HTR-8/SVneo (cell line): ENCODE measurements at places on chromosomes 12 and 14.

- no peak for DNase-seq
Observed at GRCh38 chr12:66637699-66638301, 41.1 kb downstream of the GRIP1 start.

- DNase-seq = no peak
Observed at GRCh38 chr14:93395231-93395630, 35.5 kb upstream of the UNC79 start.

DNA sequence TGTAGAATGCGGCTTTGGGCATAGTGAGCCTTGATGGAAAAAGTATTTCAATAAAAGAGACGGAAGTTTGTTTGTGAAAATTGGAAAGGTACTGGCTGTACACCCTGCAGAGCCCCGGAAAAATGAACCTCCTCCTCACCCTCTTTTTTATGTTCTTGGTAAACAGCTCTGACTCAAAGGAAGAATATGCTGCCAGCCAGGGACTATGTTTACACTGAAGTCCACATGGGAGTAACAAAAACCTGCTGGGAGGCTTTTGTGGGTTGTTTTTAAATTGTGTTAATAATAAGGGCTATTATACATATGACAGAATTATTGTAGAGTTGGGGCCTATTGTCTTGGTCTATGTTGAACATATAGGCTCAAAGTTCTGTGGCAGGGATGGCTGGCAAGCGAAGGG, 70.7 kb downstream of the TTC8 start:
- DNase-seq = no peak

GRCh38 chr12:14272956-14273912, 92.2 kb upstream of the ATF7IP start:
- DNase-seq = no peak

GRCh38 chr12:52249511-52250047, 16.5 kb downstream of the KRT7 start:
- no peak for DNase-seq

DNA sequence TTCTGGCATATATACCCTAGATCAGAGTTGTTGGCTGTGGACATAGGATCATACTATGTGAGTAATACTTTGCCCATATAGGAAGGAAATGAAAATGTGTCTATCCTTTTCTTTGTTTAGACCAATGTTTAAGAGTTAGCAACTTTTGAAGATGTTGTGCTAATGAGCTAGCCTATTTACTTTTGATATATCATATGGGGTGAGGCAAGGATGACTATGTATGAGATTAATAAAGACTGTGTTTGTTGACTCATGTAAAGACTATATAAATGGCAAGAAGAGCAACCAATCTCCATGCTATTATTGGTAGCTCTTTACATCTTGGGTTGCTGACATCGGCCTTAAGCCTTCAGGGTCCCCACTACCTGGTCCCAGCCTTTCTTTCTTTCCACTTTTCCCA, 289.4 kb downstream of the CCDC91 start:
- no peak for DNase-seq

DNA sequence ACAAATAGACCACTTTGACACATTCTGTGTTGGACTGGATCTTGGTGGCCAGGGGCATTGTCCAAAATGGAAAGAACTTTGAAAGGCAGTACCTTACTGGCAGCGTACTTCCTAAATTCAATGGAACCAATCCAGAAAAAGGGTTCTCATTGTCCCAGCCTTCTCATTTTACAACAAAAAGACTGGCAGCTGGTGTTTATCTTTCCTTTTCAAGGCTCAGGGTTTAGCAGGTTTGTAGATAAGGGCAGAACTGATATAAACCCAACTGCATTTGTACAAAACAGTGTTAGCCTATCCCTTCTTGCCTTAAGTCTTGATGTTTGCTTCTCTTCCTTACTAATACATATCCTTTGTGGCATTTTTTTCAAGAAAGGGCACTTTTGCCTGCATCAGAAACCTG, 7.7 kb downstream of the THAP2 start:
- no peak for DNase-seq
